ENCODE measurements at places on chromosomes 2 and 18.

- no peak for DNase-seq
Measured at GRCh38 chr18:3720818-3721545, 271.0 kb downstream of the TGIF1 start.

DNA sequence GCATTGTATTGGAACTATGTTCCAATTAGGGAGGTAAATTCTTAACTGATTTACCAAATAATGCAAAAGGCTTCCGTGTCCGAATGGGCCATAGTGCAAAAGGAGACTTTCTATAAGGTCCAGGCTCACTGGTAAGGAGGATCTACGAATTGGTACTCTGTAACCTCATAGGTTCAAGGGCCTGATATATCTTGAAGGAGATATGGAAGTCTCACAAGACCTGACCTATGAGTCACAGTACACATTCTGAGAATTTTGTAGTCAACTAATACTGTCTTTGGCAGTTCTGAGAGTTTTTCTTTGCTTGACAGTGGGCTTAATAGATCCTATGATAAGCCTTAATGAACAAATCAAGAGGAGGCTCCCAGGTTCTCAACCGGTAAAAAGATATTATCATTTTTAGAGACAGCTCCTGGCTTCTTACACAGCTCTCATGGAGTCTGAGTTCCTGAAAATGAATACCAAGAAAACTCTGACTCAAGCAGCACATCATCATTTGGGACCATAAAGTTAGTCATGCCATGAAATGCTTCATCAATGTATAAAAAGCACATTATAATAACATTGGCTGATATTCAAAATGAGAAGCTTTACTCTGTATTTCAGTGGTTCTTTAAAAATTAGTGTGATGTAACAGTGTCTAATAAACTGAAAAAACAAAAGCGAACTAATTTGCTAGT is 1275.2 kb upstream of the CRIM1 start:
- DNase-seq = no peak

- no peak for DNase-seq
Measured at GRCh38 chr2:68871159-68871764, at the start of gene BMP10. BMP10 (minus strand) TSS chr2:68871397; CDS start chr2:68871358, 39 bp downstream.

GRCh38 chr2:230713331-230714135 is 891 bp downstream of the CAB39 start:
- peak; percentile 39 for DNase-seq

DNA sequence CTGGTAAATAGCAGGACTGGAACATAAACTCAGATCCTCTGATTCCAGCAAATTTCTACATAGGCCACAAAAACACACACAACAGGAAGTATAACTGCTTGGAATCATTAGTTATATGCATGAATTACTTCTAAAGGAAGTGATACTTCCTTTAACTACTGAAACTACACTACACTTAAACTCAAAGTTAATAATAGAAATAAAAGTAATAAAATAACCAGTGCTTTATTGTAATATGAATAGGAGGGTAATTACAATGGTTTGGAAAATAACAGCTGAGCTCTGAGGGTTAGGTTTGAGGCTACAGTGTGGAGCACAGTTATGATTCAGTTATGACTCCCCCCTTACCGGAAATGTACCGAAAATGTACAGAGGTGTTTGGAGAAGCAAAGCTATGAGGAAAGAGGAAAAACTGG is 18.5 kb upstream of the POLI start:
- no peak for DNase-seq

- no peak for DNase-seq
Measured at GRCh38 chr2:72914206-72914559, 3.1 kb upstream of the EMX1 start.

DNA sequence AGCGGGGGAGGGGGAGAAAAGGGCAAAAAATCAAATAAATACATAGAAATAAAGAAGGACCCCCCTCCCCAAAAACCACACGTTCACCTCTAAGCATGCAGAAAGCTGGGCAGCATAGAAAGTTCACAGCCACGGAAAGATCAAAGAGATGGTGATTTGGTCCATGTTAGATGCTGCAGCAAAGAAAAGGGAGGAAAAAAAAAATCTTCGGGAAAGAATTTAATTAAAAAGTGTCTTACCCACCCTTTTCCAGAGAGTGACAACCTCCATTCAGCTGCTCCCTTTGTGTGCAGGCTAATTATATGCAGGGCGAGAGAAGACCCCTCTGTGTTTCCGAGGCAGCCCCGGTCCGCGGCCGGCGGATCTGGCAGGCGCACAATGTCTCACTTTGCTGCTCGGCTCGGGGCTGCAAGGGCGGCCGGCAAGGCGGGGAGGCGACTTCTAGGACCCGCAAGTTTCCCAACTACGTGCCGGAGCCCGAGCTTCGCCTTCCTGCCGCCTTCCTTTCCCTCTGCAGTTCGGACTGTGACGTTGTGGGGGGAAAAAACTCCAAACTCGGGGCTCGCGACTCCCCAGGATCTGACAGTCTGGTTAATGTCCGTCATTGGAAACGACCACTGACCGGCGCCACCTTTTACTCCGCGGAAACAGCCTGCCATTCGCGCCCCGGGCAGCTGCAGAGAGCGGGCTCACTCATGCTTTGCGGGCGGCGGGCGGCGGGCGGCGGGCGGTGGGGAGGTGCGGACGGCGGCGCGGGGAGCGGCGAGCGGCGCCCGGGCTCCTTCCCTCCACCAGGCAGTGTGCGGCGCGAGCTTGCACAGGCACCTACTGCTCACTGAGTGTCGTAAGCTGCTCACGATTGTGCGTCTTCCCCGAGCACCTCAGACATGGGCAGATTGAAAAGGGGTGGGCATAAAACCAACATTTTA is at the start of gene LRRTM1:
TSS of gene LRRTM1 (minus strand) at position 844 of the 929 bp plus-strand sequence. CDS start 933 bp downstream, outside the sequence.
- no peak for DNase-seq

DNA sequence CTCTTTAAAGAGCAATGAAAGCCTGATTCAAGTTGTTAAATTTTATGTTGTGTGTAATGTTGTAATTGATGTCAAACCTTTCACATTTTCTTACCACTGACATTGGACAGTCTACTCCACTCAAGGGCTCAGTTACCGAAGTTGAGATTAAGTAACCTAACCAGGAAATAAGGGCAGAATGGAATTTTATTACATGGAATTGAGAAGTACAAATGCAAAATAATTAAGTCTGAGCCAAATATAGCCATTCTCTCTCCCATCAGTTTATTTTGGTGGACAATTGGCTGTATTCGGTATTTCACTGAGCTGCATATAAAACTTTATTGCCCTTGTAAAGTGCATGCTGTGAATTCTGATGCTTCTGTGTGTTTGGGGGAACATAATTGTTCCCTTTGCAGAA is 231.5 kb downstream of the TTC32 start:
- DNase-seq = no peak

GRCh38 chr2:173134703-173135102 is 59.1 kb downstream of the MAP3K20 start:
- DNase-seq = no peak

Data from stimulated activated CD4-positive, alpha-beta T cell treated with anti-CD3 and anti-CD28 coated beads, Interleukin-12 subunit alpha, Interleukin-12 subunit beta, amount 100 ng/mL, for 4 hours (primary cell).